ENCODE measurements at places on chromosomes 4 and X.

DNA sequence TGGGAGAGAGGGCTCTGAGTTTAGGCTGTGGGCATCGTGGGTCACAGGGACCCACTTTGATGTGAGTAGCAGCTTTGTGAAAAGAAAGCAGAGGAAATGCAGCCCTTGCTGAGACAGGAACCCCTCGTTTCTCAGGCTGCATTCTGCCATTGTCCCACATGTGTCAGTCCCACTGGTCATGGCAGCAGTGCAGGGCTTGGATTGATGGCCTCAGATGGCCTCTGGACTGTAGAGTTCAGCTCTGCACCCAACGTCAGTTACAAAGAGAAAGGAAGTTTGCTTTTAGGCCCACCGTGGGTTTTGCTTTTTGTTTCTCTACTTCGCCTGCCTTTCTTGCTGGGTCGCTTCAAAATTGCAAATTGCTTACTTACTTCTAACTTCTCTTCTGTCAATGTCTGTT lies 248.3 kb upstream of the KLF3 start:
- DNase-seq, result no peak

- DNase-seq, result no peak
Observed at GRCh38 chrX:123036401-123036800, 147.7 kb upstream of the GRIA3 start.

GRCh38 chrX:74434336-74434735 lies 13.0 kb downstream of the SLC16A2 start:
- DNase-seq, result no peak

DNA sequence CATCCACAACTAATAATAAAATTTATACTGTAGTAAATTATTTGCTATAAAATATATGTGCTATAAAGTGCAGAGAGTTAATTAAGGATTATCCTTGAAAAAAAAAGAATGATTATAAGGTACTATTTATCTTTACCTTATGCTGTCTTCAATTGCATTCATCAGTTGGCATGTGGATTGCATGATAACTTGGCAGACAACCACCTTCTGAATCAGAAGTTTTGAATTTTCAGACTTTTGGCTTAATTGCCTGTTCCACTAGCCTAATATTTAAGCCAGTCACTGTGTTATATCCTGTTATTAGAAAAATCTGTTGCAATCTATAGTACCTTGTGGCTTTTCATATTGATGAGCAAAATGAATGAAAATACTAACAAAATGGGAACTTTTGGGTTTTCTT lies 1040.3 kb upstream of the PCDH10 start:
- no peak for DNase-seq

- DNase-seq, result no peak
Observed at GRCh38 chr4:169975131-169975837, 50.9 kb downstream of the MFAP3L start.

DNA sequence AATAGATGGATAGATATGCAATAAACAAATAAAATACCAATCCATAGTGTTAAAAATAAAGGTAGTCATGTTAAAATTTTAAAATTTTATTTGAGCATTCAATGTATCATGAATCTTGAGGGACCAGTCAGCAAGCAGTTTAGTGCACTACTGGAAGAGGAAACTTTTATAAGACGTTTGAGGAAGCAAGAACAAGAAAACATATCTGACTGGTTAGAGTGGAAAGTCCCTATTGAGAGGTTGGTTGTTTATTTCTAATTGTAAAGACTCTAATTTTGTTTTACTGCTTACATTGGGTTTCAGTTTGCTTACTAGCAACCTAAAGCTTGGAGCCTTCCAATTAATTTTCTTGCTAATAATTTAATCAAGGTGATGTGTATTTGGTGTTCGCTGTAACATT lies 786.2 kb downstream of the RAB28 start:
- DNase-seq, result no peak

All from lower leg skin (tissue), 4 donors.